ENCODE measurements at places on chromosomes 4 and X. TPM values are rescaled to one million over a fixed set of nuclear protein-coding genes. Genes with fewer than 3 reads are reported as not detected.
A peak's percentile ranks its signal among the peaks of the same experiment; 100 is the strongest.

GRCh38 chrX:45628041-45628440, 427.4 kb upstream of the DIPK2B start:
- H3K36me3 ChIP-seq = no peaks in the 10 kb centered on the region
- no peak overlapping the region for H3K27ac ChIP-seq
- no peak overlapping the region for H3K4me3 ChIP-seq
- no peak for DNase-seq
- no peaks in the 10 kb centered on the region for H3K4me1 ChIP-seq

DNA sequence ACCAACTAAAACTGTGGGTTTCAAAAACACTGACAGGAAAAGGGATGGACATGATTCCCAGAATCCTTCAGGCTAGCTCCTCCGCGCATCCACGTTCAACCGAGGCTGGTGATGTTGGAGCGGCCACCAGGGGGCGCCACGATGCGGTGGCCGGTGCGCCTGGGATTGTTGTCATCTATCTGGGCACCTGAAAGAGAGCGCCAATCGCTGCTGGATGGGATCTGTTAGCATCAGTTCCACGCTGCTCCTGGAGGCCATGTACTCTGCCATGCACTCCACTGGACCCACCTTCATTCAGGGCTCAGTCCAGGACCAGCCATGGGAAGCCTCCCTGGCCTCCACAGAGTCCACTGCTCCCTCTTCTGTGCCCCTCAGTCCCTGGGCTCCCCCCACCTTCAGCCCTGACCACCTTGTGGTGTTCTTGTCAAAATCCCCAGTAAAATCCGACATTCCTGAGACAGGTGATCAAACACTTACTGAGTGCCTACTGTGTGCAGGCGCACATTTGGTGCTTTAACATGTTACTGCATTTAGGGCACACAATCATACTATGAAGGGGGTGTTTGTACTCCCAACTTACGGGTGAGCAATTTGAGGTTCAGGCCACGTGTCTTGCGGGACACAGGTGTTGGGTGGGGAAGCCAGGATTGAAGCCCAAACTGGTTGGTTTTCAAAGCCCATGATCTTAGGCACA, 71.1 kb downstream of the CRMP1 start:
- no peak overlapping the region for H3K27ac ChIP-seq
- H3K4me3 ChIP-seq = no peak overlapping the region
- no peaks in the 10 kb centered on the region for H3K27me3 ChIP-seq
- no peak for DNase-seq

- no peaks in the 10 kb centered on the region for H3K27me3 ChIP-seq
- no peaks in the 10 kb centered on the region for H3K4me1 ChIP-seq
- no peaks in the 10 kb centered on the region for H3K36me3 ChIP-seq
- H3K4me3 ChIP-seq = no peak overlapping the region
- DNase-seq = no peak
Observed at GRCh38 chrX:24969812-24970211, 46.0 kb downstream of the ARX start.

DNA sequence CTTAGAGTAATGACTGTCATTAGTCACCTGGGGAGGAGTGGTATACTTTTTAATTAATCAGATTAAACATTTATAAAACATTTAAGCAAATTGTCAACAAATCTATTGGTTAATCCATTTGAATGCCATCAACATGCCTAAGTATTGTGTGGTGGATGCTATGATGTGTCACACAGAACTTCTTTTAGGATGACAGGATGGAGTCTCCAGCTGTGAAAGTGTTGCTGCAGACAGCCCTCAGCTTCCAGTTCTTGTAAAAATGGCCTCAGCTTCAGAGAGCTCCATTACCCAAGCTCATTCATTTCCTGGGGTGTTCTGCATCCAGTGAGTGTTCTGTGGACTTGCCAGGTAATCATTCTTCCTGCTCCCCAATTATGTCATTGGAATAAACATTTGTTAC, 74.3 kb upstream of the CLNK start:
- no peak overlapping the region for H3K4me3 ChIP-seq
- H3K27ac ChIP-seq = no peak overlapping the region
- no peaks in the 10 kb centered on the region for H3K4me1 ChIP-seq
- no peaks in the 10 kb centered on the region for H3K36me3 ChIP-seq
- no peak for DNase-seq
- H3K27me3 ChIP-seq = no peaks in the 10 kb centered on the region

- H3K4me1 ChIP-seq = peaks cover 7% of the 10 kb centered on the region
- no peak overlapping the region for H3K4me3 ChIP-seq
- H3K27me3 ChIP-seq = no peaks in the 10 kb centered on the region
- no peaks in the 10 kb centered on the region for H3K36me3 ChIP-seq
- no peak overlapping the region for H3K27ac ChIP-seq
Observed at GRCh38 chr4:6132716-6133115, 67.6 kb downstream of the JAKMIP1 start.

- H3K4me1 ChIP-seq = peaks cover 9% of the 10 kb centered on the region
- H3K27ac ChIP-seq = no peak overlapping the region
- no peak overlapping the region for H3K4me3 ChIP-seq
Observed at GRCh38 chr4:38068107-38068506, 107.9 kb downstream of the PTTG2 start.

PCDH10 gene
- total RNA-seq = not detected

GRCh38 chr4:10205223-10205622, 88.6 kb upstream of the WDR1 start:
- no peak overlapping the region for H3K4me3 ChIP-seq
- no peak overlapping the region for H3K27ac ChIP-seq
- H3K4me1 ChIP-seq = no peaks in the 10 kb centered on the region
- H3K27me3 ChIP-seq = no peaks in the 10 kb centered on the region
- DNase-seq = no peak

DNA sequence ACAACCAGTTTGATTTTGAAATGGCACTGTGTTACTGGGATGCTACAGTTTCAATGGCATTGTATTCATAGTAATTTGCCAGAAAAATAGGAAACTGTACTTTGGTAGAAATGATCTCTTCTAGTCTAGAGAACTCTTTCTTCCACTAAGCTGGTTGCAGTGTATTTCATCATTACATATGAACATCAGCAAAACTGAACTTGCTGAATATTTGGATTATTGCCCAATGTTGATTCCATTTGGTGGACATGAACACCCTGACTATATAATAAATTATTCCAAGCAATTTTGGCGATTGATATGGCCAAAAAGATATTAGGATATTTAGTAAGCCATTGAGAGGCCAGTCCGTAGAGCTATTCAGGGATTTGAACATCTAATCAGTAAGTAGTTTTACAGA, 191.8 kb upstream of the CXorf66 start:
- no peak for DNase-seq
- no peak overlapping the region for H3K4me3 ChIP-seq
- H3K27me3 ChIP-seq = no peaks in the 10 kb centered on the region
- no peaks in the 10 kb centered on the region for H3K36me3 ChIP-seq
- H3K27ac ChIP-seq = no peak overlapping the region

GRCh38 chr4:46979283-46979682, 14.1 kb downstream of the GABRA4 start:
- no peaks in the 10 kb centered on the region for H3K27me3 ChIP-seq
- H3K4me1 ChIP-seq = no peaks in the 10 kb centered on the region
- H3K4me3 ChIP-seq = no peak overlapping the region
- H3K36me3 ChIP-seq = no peaks in the 10 kb centered on the region

- DNase-seq = no peak
- H3K4me1 ChIP-seq = no peaks in the 10 kb centered on the region
- H3K27me3 ChIP-seq = no peaks in the 10 kb centered on the region
- H3K36me3 ChIP-seq = no peaks in the 10 kb centered on the region
Observed at GRCh38 chrX:73126240-73126639, 46.9 kb upstream of the PABPC1L2A start.

GRCh38 chr4:106718548-106718947, 317.6 kb downstream of the DKK2 start:
- DNase-seq = no peak
- no peaks in the 10 kb centered on the region for H3K4me1 ChIP-seq
- no peak overlapping the region for H3K27ac ChIP-seq

WDR17 gene
- 2.0 TPM for total RNA-seq

DNA sequence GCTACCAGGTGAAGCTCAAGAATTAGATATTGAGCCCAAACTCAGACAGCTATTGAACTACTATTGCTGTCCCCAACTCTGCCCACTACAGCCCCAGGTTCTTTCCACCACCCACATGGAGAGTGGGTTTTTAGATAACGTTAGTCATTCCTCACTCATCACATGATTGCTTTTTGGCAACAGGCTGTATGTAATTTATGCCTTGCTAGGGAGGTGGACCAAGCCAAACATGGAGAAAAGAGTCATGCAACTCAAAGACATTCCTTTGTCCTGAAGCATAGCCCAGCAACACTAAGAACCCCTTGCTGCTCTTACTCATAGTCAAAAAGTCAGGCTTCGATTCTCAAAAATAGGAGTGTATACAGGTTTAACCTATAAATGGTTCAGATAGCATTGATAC, 275.9 kb upstream of the VCX3A start:
- no peaks in the 10 kb centered on the region for H3K27me3 ChIP-seq
- H3K27ac ChIP-seq = no peak overlapping the region
- H3K36me3 ChIP-seq = no peaks in the 10 kb centered on the region
- no peak for DNase-seq
- H3K4me3 ChIP-seq = no peak overlapping the region
- no peaks in the 10 kb centered on the region for H3K4me1 ChIP-seq

PPP4R3C gene
- not detected for total RNA-seq

PNMA3 gene
- 9.9 TPM for total RNA-seq

- no peak overlapping the region for H3K27ac ChIP-seq
- H3K4me1 ChIP-seq = no peaks in the 10 kb centered on the region
- H3K36me3 ChIP-seq = no peaks in the 10 kb centered on the region
- no peak for DNase-seq
- no peaks in the 10 kb centered on the region for H3K27me3 ChIP-seq
- H3K4me3 ChIP-seq = no peak overlapping the region
Observed at GRCh38 chr4:90030953-90031352, 96.2 kb upstream of the CCSER1 start.

GAGE2A gene
- total RNA-seq = not detected

GRCh38 chrX:7112071-7112470, 35.4 kb upstream of the STS start:
- DNase-seq = no peak
- H3K36me3 ChIP-seq = peaks cover 2% of the 10 kb centered on the region
- H3K4me1 ChIP-seq = peaks cover 12% of the 10 kb centered on the region
- H3K27ac ChIP-seq = no peak overlapping the region

DNA sequence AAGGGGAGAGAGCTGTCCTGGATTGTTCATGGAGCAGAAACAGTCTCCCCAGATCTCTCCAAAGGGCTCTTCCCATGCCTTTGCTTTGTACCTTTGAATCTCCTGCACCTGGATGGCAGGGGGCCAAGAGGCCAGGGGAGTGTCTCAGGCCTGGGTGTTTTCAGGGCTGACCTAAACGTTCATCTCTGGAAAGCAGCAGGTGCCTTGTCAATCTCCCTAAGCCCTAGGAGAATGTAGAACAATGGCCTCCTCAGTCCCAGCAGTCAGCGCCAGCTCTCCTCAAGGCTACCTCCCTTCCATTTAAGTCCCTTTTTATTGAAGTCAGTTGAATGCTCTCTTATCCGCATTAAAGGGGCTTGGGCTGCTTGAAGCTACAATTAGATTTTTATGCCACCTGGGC, 31.2 kb upstream of the NSUN7 start:
- peaks cover 15% of the 10 kb centered on the region for H3K4me1 ChIP-seq
- no peak overlapping the region for H3K4me3 ChIP-seq
- no peak overlapping the region for H3K27ac ChIP-seq
- no peaks in the 10 kb centered on the region for H3K36me3 ChIP-seq
- H3K27me3 ChIP-seq = no peaks in the 10 kb centered on the region

DNA sequence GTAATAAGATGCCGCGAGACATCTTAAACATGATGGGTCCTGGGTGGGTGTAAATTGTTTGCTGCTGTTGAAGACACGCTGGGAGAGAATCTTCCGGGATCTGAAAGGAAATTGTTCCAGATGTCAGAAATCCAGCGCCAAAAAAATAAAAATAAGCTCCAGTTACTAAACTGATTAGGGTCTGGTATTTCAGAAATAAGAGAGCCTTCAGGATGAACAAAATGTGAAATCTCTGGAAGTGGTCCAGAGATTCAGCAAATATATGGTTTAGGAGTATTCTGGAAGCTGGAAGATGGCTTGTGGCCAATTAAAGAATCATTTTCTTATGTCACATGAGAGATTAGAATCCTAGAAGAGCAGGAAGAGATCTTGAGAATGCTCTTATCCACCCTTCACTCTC, 75.8 kb upstream of the NHS start:
- H3K4me1 ChIP-seq = no peaks in the 10 kb centered on the region
- H3K4me3 ChIP-seq = no peak overlapping the region
- no peaks in the 10 kb centered on the region for H3K36me3 ChIP-seq
- H3K27ac ChIP-seq = no peak overlapping the region

GRCh38 chr4:12488672-12489071, 995.5 kb downstream of the RAB28 start:
- no peak for DNase-seq
- H3K27me3 ChIP-seq = no peaks in the 10 kb centered on the region
- H3K4me1 ChIP-seq = no peaks in the 10 kb centered on the region
- no peaks in the 10 kb centered on the region for H3K36me3 ChIP-seq
- H3K4me3 ChIP-seq = no peak overlapping the region

AFF2 gene
- total RNA-seq = 0.95 TPM

DNA sequence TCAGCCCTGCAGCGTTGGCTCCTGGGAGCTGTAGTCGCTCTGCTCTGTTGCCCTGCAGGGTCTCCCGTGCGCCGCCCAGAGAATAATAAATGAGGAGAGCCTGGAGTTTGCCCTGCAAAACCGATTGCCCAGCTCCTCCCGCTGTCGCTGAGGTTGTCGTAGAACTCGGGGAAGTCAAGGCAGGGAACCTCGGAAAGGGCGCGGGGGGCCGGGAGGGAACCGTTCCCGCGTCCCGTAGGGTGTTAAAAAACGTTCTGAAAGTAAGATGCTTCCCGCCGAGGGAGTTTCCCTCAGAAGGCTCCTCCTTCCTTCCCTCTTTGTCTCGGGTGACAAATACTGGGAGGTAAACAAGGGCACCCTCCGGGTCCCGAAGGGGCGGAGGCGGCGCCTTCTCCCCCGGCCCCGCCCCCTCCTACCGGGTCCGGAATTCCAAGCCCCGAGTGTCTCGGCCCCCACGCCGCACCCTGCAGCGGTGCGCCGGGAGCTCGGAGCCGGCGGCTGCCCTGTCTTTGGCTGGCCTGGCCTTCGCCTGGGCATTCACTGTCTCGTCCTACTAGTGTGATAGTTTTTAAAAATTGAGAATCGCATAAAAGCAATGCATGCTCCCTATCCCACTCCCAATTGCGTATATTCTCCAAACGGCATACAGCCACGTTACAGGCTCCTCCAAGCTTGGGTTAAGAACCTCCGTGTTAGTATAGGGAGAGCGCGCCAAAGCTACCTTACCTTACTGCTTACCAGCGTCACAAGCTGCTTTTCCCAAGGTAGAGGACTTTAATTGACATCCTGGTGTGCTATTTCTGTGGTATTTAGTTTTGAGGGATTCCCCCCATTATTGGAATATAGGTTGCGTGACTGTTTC, 964 bp upstream of the HMGB2 start:
- no peaks in the 10 kb centered on the region for H3K27me3 ChIP-seq
- peak overlapping the region; percentile 72 for H3K4me3 ChIP-seq

FAT1 gene
- not detected for total RNA-seq

CRMP1 gene
- total RNA-seq = 0.28 TPM

COL25A1 gene
- total RNA-seq = not detected

MAGEC2 gene
- total RNA-seq = not detected
